Sigmoid colon (tissue), 7 donors: ENCODE measurements at places on chromosomes 6 and 20. TPM values are rescaled to one million over a fixed set of nuclear protein-coding genes. Genes with fewer than 3 reads are reported as not detected.

DNA sequence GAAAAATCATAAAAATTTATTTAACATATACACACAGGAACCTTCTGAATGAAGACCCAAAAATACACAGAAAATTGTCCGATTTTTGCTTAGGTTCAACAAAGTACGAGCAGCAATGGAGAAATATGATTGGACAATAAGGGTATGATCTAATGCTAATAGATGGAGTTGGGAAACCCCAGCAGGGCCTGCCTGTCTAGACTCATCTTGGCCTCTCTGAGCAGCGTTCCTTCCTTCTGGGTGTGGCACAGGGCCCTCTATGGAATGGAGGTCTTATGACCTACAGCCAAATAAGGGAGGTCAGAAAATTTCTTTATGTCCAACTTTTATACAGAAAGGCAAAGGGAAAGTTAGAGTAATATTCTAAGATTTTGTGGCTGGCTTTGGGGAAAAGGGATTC lies 27.7 kb upstream of the ENPP4 start:
- H3K27me3 ChIP-seq, result no peaks in the 10 kb centered on the region
- no peak overlapping the region for H3K27ac ChIP-seq
- H3K4me3 ChIP-seq, result no peak overlapping the region
- no peaks in the 10 kb centered on the region for H3K4me1 ChIP-seq

- peak overlapping the region; percentile 64 for H3K27ac ChIP-seq
- no peaks in the 10 kb centered on the region for H3K36me3 ChIP-seq
- H3K4me3 ChIP-seq, result no peak overlapping the region
- DNase-seq, result peak; percentile 68
- peaks cover 64% of the 10 kb centered on the region for H3K4me1 ChIP-seq
These were observed 8.1 kb upstream of the ATXN1 start for GRCh38 chr6:16769131-16769985.

GRCh38 chr20:47319517-47320252 lies 36.8 kb downstream of the ZMYND8 start:
- peaks cover 74% of the 10 kb centered on the region for H3K4me1 ChIP-seq
- H3K36me3 ChIP-seq, result no peaks in the 10 kb centered on the region
- H3K4me3 ChIP-seq, result no peak overlapping the region
- H3K27me3 ChIP-seq, result no peaks in the 10 kb centered on the region
- DNase-seq, result peak; percentile 79

GRCh38 chr6:84773431-84774156 lies 9.2 kb upstream of the TBX18 start:
- DNase-seq, result no peak
- H3K36me3 ChIP-seq, result no peaks in the 10 kb centered on the region
- H3K27ac ChIP-seq, result no peak overlapping the region

- peaks cover 22% of the 10 kb centered on the region for H3K4me1 ChIP-seq
- peak overlapping the region; percentile 98 for H3K27ac ChIP-seq
These were observed 1.1 kb downstream of the DDAH2 start for GRCh38 chr6:31727717-31728671.

The BMP6 gene
- total RNA-seq, result 1.5 TPM

DNA sequence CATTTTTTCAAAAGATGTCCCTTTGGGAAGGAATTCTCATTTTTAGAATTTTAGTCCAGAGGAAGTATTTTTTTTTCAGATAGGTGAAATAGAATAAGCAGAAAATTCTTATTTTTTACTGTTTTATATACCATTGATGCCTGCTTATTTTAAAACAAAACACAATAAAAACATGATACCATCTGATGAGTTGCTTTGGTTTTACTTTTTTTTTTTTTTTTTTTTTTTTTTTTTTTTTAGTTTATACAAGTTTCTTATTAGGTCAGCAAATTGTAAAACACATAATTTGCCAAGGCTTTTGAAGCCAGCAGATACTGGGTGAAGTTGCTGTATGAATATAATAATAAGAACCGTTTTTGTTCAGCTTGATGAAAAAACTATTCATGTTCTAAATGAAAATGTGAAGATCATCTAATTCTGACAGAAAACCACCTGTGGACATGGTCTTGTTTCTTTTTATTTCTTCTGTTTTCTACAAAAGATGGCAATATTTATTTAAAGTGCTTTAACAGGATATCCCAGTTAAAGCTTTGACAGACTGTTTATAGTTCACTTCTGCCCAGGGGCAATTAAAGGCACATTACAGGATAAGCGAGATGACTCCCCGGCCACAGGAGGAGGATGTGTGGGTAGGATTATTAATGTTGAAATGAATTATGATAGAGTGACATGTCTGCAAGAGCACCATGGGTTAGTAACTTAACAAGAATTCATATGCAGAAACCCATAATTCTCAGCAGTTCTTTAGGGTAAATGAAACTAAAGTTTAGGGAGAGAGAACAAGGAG lies 31.1 kb downstream of the MYB start:
- H3K27ac ChIP-seq, result no peak overlapping the region
- H3K27me3 ChIP-seq, result no peaks in the 10 kb centered on the region
- H3K4me1 ChIP-seq, result no peaks in the 10 kb centered on the region
- DNase-seq, result no peak

DNA sequence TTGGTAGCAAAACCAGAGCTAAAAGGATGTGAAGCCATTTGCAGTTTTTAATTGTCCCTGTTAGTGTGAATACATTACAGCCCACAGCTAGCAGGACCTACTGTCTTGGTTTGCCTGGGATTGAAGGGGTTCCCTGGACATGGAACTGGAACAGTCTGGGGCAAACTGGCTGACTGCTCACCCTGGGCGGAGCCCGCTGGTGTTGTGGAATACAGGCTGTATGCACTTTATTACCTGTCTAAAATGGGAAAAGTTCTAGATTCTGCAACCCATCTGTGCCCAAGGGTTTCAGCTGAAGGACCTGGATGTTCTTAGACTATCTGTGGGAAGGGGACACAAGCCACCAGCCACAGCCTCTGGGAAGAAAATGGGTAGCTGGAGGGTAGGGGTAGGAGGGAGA lies 12.2 kb upstream of the CDKN1A start:
- no peaks in the 10 kb centered on the region for H3K27me3 ChIP-seq
- H3K27ac ChIP-seq, result no peak overlapping the region
- H3K4me3 ChIP-seq, result no peak overlapping the region
- DNase-seq, result no peak
